Fibroblast of skin of scalp (primary cell): ENCODE measurements at places on chromosomes 4 and X.

DNA sequence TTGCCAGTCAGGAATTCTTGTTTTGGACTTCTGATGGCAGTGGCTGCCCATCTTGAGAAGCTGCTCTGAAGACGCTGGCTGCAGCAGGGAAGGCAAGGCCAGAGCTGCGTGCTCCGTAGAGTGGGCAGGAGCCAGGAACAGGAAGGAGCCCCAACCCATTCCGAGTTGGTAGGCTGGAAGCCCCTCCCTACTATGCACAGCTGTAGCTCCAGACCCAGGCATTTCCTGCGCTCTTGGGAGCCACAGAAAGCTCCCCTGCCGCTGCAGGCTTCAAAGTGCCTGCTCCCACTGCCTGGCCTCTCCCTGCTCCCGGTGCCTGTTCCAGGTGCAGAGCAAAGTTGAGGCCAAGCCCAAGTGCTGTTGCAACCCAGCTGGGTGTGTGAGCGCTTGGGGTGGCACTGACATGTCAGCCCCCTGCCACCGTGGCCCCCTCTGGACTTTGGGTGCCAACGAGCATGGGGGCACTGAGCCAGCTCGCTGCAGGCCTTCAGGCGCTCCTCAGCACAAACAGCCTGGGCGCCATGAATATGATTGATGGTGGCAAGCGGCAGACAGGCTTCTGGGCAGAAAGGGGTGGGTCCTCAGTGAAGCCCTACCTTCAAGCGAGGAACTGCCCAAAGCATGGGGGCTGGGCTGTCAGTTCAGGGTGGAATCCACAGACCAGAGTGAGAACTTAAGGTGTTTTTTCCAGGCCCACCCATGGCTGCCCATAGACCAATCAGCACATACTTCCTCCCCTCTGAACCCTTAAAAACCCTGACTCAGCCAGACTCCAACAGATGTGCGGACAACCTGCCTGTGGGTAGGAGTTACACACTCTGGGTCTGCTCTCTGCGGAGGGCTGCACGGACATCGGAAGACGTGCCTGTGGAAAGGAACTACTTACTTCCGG lies 677.2 kb upstream of the INTU start:
- DNase-seq, result peak; percentile 74

DNA sequence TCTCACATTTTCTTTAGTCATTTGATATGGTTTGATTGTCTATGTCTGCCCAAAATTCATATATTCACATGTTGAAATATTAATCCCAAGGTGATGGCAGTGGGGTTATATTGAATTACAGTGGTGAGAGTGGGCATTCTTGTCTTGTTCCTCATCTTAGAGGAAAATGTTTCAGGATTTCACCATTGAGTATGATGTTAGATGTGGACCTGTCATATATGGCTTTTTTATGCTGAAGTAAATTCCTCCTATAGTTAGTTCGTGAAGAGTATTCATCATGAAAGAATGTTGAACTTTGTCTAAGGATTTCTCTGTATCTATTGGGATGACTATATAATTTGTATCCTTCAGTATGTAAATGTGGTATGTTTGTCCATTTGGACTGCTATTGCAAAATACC lies 512.3 kb upstream of the EPHA5 start:
- peak; percentile 77 for DNase-seq

GRCh38 chr4:77800483-77801259 lies 18.5 kb downstream of the CNOT6L start:
- DNase-seq, result no peak

GRCh38 chr4:72893354-72894066 lies 176.0 kb downstream of the COX18 start:
- DNase-seq, result no peak

GRCh38 chr4:70768301-70768948 lies 46.7 kb downstream of the RUFY3 start:
- peak; percentile 43 for DNase-seq

GRCh38 chr4:3517731-3518510 lies 14.3 kb downstream of the LRPAP1 start:
- DNase-seq, result no peak

DNA sequence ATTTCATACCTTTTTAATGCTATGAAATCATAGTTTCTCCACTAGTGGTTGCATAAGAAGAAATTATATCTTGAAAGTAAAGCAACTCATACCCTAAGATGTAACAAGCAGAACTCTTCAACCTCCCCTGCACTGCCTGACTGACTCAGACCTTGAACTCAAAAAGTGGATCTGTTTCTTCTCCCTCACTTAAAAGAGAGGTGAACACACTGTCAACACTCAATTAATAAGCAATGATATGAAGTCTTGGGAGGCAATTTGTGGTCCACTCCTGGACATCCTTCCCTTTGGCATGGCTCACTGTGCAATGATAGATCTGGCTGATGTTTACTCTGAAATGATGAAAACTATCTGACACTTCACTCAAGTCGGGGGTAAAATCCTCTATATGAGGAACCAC lies 282.0 kb upstream of the DKK2 start:
- peak; percentile 28 for DNase-seq
